ENCODE measurements at places on chromosomes 12 and 14.

- H3K4me3 ChIP-seq = no peak overlapping the region
- no peaks in the 10 kb centered on the region for H3K27me3 ChIP-seq
- H3K36me3 ChIP-seq = no peaks in the 10 kb centered on the region
- no peaks in the 10 kb centered on the region for H3K4me1 ChIP-seq
These were observed 40.5 kb upstream of the TBC1D15 start for GRCh38 chr12:71799106-71799505.

DNA sequence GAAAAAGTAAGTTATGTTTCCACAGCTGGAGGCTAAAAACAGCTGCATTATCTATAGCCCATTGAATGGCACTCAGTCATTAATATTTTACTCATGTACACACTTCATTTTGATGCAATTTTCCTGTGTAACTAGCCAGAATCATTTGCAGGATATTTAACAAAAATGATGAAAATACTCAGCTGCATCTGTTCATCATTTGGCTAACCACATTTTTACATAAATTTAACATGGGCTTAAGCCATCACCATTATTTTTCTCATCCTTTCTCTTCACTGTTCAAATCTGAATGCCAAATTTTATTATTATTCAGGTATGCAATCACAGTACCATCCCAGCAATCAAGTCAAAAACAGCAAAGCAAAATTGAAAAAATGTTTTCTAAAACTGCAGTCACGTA, 41.8 kb downstream of the ATXN7L3B start:
- no peak for DNase-seq
- H3K4me1 ChIP-seq = no peaks in the 10 kb centered on the region
- no peaks in the 10 kb centered on the region for H3K36me3 ChIP-seq

- H3K27me3 ChIP-seq = no peaks in the 10 kb centered on the region
- H3K27ac ChIP-seq = no peak overlapping the region
- no peak overlapping the region for H3K4me3 ChIP-seq
- H3K4me1 ChIP-seq = peaks cover 2% of the 10 kb centered on the region
- peaks cover 62% of the 10 kb centered on the region for H3K36me3 ChIP-seq
These were observed 34.0 kb downstream of the CHGA start for GRCh38 chr14:92956961-92957360.

GRCh38 chr12:27274706-27275105, 30.6 kb downstream of the STK38L start:
- no peak overlapping the region for H3K27ac ChIP-seq
- H3K36me3 ChIP-seq = peaks cover 15% of the 10 kb centered on the region
- no peak for DNase-seq
- H3K4me1 ChIP-seq = peaks cover 14% of the 10 kb centered on the region
- H3K27me3 ChIP-seq = no peaks in the 10 kb centered on the region
- no peak overlapping the region for H3K4me3 ChIP-seq

GRCh38 chr12:117743761-117744160, 225.0 kb downstream of the KSR2 start:
- no peak for DNase-seq
- no peak overlapping the region for H3K27ac ChIP-seq
- peaks cover 2% of the 10 kb centered on the region for H3K27me3 ChIP-seq
- H3K4me1 ChIP-seq = no peaks in the 10 kb centered on the region
- H3K4me3 ChIP-seq = no peak overlapping the region

DNA sequence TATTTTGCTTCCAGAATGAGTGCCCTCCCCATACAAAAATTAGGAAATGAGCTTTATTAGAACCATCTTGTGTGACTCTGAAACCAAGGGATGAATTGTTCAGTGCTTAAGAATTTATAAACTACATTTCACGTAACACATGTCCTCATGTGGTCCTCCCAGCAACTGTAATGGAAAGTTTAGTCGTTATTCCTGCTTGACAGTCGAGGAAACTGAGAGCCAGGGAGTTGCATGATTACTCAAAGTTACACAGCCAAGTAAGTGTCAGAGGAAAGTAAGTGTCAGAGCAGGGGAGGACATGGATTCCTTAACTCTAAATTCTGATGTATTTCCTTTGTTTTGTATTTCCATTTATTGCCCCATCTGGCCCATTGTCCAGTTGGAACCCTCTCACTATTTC, 453.9 kb downstream of the FUT8 start:
- H3K4me3 ChIP-seq = no peak overlapping the region
- no peaks in the 10 kb centered on the region for H3K36me3 ChIP-seq
- H3K27me3 ChIP-seq = peaks cover 23% of the 10 kb centered on the region
- H3K4me1 ChIP-seq = no peaks in the 10 kb centered on the region

DNA sequence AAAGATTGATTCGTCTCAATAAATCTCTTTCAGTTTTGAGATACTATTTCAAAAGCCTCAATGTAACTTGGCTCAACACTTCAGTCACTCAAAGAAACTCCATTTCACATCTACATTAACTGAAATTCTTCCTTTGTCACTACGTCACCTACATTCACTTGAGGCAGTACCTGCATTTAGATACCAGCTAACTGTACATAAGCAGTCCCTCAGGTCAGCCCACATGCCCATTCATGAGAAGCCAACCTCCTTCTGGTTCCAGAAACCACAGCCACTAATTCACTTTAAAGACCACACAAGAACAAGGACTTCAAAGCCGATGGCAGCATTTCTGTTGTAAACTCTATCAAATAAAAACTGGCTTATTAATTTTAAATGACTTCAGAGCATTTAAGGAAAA, 43.0 kb downstream of the SETD3 start:
- no peak overlapping the region for H3K27ac ChIP-seq
- H3K27me3 ChIP-seq = no peaks in the 10 kb centered on the region
- H3K4me1 ChIP-seq = peaks cover 29% of the 10 kb centered on the region
- H3K4me3 ChIP-seq = no peak overlapping the region

DNA sequence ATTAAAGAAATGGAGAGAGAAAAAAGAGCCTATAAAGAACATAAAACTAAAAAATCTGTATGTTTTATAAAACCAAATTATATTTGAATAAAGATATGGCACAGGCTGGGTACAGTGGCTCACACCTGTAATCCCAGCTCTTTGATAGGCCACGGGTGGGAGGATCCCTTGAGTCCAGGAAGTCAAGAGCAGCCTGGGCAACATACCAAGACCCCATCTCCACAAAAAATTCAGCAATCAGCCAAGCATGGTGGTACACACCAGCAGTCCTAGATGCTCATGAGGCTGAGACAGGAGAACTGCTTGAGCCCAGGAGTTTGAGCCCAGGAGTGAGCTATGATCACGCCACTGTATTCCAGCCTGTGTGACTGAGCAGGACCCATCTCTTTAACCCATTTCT, 74.9 kb downstream of the EPS8 start:
- H3K36me3 ChIP-seq = no peaks in the 10 kb centered on the region
- H3K27ac ChIP-seq = no peak overlapping the region
- no peak overlapping the region for H3K4me3 ChIP-seq
- DNase-seq = no peak
- no peaks in the 10 kb centered on the region for H3K4me1 ChIP-seq

- H3K27me3 ChIP-seq = peaks cover 2% of the 10 kb centered on the region
- no peaks in the 10 kb centered on the region for H3K4me1 ChIP-seq
These were observed 19.5 kb upstream of the GAS2L3 start for GRCh38 chr12:100553936-100554335.

- H3K27me3 ChIP-seq = peaks cover 8% of the 10 kb centered on the region
- peak overlapping the region; percentile 75 for H3K4me3 ChIP-seq
- H3K36me3 ChIP-seq = no peaks in the 10 kb centered on the region
- peaks cover 14% of the 10 kb centered on the region for H3K4me1 ChIP-seq
These were observed 28.4 kb upstream of the GPR132 start for GRCh38 chr14:105093431-105094192.

- peaks cover 51% of the 10 kb centered on the region for H3K4me1 ChIP-seq
- H3K36me3 ChIP-seq = peaks cover 2% of the 10 kb centered on the region
- peak; percentile 51 for DNase-seq
- H3K27ac ChIP-seq = peak overlapping the region; percentile 85
These were observed 10.6 kb upstream of the MLXIP start for GRCh38 chr12:122067966-122068365.

DNA sequence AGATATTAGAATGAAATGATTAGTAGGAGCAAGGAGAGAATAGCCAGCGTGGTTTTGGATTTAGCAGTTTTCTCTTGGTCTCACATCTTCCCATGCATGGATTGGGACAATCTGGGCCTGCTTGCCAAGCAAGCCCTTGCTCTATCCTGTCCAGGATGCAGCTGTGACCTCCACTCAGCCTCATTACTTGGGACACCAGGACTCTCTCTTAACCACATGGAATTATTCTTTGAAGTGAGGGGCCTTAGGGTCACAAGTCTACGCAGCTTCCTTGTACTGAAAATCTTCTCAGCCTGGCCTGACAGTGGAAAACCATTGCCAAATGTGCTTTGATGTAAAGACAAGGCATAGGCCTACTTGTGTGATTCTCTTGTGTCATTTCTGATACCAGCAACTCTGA, 28.0 kb upstream of the DCN start:
- H3K4me1 ChIP-seq = no peaks in the 10 kb centered on the region
- H3K27me3 ChIP-seq = no peaks in the 10 kb centered on the region
- no peak overlapping the region for H3K4me3 ChIP-seq

GRCh38 chr12:110270125-110270962, 10.7 kb upstream of the ATP2A2 start:
- no peak overlapping the region for H3K27ac ChIP-seq
- no peaks in the 10 kb centered on the region for H3K36me3 ChIP-seq
- DNase-seq = no peak
- H3K4me3 ChIP-seq = no peak overlapping the region
- H3K4me1 ChIP-seq = no peaks in the 10 kb centered on the region
- peaks cover 21% of the 10 kb centered on the region for H3K27me3 ChIP-seq

DNA sequence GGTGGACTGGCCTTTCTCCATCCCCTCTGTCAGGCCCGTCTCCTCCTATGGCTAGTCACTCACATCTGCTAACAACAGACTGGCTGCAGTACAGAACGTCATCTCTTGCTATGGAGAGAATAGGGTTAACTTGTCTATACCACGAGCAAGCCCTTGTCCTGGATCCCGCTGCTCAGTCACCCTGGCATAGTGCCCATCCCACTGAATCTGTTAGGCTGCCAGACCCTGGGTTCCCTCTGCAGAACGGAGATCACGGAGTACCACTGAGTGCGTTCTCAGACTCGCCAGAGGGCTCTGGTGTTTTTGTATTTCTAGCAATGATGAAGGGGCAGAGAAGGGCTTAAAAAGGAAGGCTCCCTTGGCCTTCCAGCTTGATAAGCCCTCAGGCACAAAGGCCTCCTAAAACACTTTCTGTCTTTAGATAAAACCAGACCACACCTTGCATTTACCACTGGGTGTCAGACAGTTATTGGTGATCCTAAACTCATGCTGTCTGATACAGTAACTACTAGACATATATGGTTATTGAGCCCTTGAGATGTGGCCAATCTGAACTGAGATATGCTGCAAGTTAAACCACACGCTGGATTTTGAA, 6.3 kb upstream of the NRIP2 start:
- H3K4me1 ChIP-seq = no peaks in the 10 kb centered on the region
- no peak for DNase-seq
- peaks cover 54% of the 10 kb centered on the region for H3K36me3 ChIP-seq
- H3K27ac ChIP-seq = no peak overlapping the region
- H3K4me3 ChIP-seq = no peak overlapping the region

DNA sequence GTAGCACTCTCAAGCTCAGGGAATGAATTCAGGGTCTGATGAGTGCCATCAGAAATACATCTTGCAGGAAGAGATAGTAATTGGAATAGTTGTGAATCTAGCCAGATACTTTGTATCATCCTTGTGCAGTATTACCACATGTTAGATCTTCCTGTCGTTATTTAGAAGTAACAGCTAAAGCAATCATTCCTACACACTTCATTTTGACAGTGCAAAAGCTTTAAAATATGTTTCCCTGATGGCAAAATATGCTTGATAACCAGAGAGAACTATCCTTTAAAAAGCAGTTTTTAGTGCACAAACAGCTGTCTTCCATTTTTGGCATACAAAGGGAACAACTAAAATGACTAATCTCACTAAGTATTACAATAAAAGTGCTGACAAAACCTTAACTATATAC, 149.5 kb upstream of the SLC38A2 start:
- H3K27me3 ChIP-seq = no peaks in the 10 kb centered on the region
- no peak overlapping the region for H3K27ac ChIP-seq
- peaks cover 11% of the 10 kb centered on the region for H3K4me1 ChIP-seq
- H3K36me3 ChIP-seq = peaks cover 3% of the 10 kb centered on the region
- no peak overlapping the region for H3K4me3 ChIP-seq

DNA sequence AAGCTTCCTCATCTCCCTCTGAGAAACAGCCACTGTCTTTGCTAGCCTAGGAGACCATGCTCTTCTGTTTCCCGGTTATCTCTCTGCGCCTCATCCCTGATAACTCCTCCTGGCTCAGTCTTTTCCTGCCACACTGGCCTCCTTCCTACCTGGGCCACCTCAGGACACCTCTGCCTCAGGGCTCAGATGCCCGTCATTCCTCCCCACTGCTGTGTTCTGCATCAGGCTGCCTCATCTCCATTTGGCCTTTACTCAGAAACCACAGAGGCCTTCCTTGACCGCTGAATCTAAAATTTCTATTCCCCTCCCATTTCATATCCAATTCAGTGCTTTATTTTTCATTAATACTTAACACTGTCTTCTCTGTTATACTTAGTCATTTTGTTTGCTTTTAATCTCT, 311.0 kb upstream of the RGS6 start:
- peaks cover 41% of the 10 kb centered on the region for H3K4me1 ChIP-seq
- no peak for DNase-seq
- H3K27ac ChIP-seq = peak overlapping the region; percentile 9
- peaks cover 73% of the 10 kb centered on the region for H3K36me3 ChIP-seq

DNA sequence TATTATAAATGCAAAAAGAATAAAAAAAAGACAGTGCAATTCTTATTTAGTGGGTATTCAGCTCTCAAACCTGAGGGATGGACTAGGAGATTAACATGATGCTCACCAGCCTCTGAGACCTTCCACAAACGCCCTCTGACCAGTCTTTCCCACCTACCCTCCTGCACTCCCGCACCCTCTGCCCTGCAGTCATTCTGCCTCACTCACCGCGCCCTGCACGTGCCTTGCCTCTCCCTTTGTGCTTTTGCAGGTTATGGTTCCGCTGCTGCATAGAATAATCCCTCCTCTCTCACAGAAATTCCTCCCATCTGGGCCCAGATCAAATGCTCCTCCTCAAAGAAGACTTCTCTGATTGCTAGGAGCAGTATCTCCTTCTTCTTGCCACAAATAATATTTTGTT, 28.5 kb upstream of the TMCC3 start:
- no peak overlapping the region for H3K4me3 ChIP-seq
- no peak for DNase-seq
- no peaks in the 10 kb centered on the region for H3K36me3 ChIP-seq
- peaks cover 61% of the 10 kb centered on the region for H3K4me1 ChIP-seq

GRCh38 chr14:63055631-63056030, 10.4 kb upstream of the KCNH5 start:
- no peaks in the 10 kb centered on the region for H3K4me1 ChIP-seq
- H3K4me3 ChIP-seq = no peak overlapping the region
- H3K27ac ChIP-seq = no peak overlapping the region
- H3K36me3 ChIP-seq = no peaks in the 10 kb centered on the region
- peaks cover 3% of the 10 kb centered on the region for H3K27me3 ChIP-seq

Data from activated B cell treated with CpG ODN at 0.5 μM for 24 hours (primary cell).